ENCODE measurements at places on chromosomes 6 and 20.

GRCh38 chr6:167221400-167222201 lies 63.8 kb upstream of the GPR31 start:
- no peak for DNase-seq

- no peak for DNase-seq
Observed at GRCh38 chr6:83354747-83355146, 76.1 kb downstream of the ME1 start.

DNA sequence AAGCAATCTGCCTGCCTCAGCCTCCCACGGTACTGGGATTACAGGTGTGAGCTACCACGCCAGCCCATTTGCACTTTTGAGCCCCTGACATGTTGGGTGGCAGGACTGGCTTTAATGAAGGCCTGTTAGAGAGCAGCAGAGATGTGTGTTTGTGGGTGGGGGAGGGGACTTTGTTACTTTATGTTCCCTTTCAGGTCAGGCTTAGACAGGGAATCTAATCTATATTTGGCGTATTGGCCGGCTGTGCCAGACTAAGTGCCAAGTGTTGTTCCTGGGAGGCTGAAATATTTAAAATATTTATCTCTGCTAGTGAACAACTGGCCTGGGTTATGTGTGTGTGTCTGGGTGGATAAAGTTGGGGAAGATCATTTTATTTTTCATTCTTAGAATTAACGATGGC lies 6.1 kb downstream of the GMPR start:
- no peak for DNase-seq

GRCh38 chr6:132950566-132950965 lies 136.2 kb downstream of the RPS12 start:
- no peak for DNase-seq

GRCh38 chr6:63864061-63864460 lies 228.5 kb downstream of the PHF3 start:
- DNase-seq = no peak

DNA sequence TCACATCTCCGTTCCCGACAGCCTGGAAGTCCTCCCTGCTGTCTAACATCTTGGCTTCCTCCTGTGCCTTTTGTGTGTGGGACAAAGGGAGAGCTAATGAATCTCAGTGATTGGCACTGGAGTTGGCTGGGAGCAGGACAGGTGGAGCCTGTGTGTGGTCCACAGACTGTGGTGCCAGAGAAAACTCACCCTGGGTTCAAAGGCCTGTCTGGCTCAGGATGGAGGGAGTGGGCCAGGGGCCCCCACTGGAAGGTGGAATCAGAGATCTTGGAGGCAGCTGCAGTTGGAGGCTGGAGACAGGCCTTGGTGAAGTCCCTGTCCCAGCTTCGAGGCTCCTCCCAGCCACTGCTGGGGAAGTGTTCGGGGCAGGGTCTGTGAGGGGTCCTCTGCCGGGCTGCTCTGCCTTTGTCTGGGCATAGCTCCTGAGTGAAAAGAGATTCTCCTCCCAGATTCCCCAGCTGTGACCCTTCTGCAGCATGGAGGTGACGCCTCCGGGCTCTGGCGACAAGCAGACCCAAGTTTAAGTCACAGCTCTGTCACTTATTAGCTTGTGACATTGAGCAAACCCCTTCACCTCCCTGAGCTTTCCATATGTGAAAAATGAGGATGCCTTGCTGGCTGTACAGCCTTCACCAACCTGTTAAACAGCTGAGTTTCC lies 13.9 kb upstream of the ITPR3 start:
- DNase-seq = no peak
